Lung (tissue), 17 donors: ENCODE measurements at places on chromosomes 4 and X. TPM values are rescaled to one million over a fixed set of nuclear protein-coding genes. Genes with fewer than 3 reads are reported as not detected.
A peak's percentile ranks its signal among the peaks of the same experiment; 100 is the strongest.

DNA sequence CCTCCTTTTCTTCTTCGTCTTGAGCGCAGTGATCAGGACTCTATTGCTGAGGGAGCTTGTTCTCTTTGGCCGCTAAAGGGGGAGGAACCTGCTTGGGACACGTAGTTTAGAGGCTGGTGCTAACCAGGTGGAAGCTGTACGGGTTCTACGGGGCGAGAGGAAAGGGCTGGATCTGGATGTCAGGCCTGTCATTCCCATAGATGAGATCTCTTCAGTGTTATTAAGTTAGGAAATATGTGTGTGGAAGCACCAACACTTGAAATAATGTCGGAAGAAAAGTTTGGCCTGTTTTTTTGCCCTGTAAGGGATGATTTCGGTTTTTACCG lies 643 bp downstream of the SRP72 start:
- DNase-seq = peak; percentile 50

GRCh38 chr4:78766026-78766425 lies 10.1 kb upstream of the BMP2K start:
- DNase-seq = peak; percentile 88

DNA sequence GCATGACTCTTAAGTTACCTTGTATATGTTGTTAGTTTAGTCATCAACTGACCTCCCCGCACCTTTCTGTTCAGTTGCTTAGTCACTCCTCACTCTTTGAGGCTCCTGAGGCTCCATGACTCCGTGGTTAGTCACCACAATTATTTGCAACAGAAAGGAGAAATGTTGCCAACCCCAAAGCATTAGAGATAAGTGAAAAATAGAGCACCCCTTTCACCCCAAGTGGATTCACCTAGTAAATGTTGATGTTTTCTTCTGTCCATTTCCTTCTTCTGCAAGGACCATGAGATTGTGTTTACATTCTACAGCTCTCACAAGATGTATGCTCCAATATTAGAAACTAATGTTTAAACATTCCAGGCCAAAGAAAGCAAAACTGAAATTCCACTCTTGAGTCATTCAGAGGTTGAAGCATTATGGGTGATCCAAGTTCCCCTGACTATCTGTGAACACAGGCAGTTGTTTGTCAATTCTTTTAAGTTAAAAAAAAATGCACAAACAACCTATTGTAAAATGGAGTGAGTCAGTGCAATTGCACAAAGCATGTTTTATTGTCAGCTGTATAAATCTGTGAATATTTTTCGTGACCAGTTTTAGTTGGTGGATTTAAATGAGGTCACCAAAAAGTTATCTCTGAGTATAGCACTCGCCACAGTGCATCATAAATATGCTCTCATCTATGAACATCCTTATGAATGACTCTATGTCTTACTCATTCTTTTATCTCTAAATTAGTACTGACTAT lies 552.4 kb upstream of the MAGEB2 start:
- DNase-seq = no peak

- DNase-seq = no peak
Observed at GRCh38 chrX:141175786-141176185, 1.1 kb downstream of the LDOC1 start.

DNA sequence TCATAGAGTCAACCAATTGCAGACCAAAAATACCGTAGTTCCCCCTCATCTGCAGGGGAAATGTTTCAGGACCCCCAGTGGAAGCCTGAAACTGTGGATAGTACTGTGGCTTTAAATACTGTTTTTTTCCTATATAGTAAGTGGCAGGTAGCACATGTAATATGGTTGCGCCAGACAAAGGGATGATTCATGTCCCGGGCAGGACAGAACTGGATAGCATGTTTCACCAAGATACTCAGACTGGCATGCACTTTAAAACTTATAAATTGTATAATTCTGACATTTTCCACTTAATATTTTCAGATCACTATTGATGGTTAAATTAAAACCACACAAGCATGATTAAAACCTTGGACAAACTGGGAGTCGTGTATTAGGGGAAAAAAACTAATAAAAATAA lies 276.3 kb upstream of the AGA start:
- no peak for DNase-seq

GRCh38 chrX:29067351-29067750 lies 480.1 kb downstream of the IL1RAPL1 start:
- no peak for DNase-seq

- DNase-seq = no peak
Observed at GRCh38 chr4:3485011-3485791, 22.1 kb downstream of the DOK7 start.

- no peak for DNase-seq
Observed at GRCh38 chr4:140180577-140180976, 26.6 kb upstream of the MAML3 start.

GRCh38 chr4:107094332-107094731 lies 58.2 kb upstream of the DKK2 start:
- no peak for DNase-seq

DNA sequence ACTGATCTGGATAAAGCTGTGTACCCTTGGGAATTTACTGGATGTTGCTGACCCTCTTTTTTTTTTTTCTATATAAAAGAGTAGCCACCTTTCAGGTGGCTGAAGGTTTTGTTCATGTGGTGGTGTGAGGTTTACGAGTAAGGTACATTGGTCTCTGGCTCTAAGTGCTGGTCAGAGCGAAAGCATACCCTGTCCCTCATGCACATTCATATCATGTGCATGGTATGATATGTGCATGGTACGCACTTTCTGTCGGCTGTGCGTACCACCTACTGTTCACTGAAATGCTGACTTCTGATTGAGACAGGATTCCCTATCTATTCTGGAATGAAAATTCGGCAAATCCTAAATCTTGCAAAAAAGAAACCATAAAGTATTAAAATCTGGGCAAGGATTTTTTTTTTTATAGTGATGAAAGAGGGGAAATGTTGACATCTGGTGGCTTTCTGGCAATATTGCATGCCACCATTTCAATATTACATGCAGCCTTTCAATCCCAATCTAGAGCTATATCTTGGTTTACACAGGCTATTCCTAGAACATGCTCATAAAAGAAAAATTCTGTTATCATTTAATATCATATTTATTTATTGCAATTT lies 32.8 kb downstream of the FAM149A start:
- no peak for DNase-seq

- DNase-seq = no peak
Observed at GRCh38 chrX:133742602-133743305, 242.6 kb downstream of the GPC3 start.

- DNase-seq = peak; percentile 39
Observed at GRCh38 chrX:48025561-48025960, 18.8 kb downstream of the SPACA5 start.

The FMR1NB gene
- polyA plus RNA-seq = not detected

The TMEM271 gene
- not detected for polyA plus RNA-seq

The TRIM2 gene
- 11.2 TPM for polyA plus RNA-seq

The TCEAL2 gene
- polyA plus RNA-seq = 7.6 TPM

The GLOD5 gene
- polyA plus RNA-seq = 1.7 TPM

The GYPA gene
- polyA plus RNA-seq = not detected

The TMEM164 gene
- polyA plus RNA-seq = 22.4 TPM
